NCI-H524 (cell line): ENCODE measurements at places on chromosomes 1 and 21.

DNA sequence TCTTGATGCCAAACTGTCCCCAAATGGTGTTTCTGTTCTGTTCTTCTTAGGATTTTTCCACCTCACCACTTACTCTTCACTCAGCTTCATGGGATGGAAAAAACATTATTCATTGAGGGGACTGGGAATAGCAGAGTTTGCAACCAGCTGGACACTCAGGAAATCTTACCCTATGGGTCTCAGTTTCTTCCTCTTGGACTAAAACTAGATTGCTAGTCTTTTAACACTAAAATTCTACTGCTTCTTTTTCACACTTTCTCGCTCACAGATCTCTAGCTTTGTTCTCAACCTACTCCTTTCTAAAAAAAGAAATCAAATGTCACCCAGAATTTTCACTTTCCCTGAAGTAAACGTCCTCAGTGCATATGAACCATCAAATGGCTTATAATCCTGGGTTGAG is 4.8 kb downstream of the KMO start:
- no peak for DNase-seq

- DNase-seq: no peak
Observed at GRCh38 chr1:46804027-46804889, 5.4 kb downstream of the CYP4B1 start.

DNA sequence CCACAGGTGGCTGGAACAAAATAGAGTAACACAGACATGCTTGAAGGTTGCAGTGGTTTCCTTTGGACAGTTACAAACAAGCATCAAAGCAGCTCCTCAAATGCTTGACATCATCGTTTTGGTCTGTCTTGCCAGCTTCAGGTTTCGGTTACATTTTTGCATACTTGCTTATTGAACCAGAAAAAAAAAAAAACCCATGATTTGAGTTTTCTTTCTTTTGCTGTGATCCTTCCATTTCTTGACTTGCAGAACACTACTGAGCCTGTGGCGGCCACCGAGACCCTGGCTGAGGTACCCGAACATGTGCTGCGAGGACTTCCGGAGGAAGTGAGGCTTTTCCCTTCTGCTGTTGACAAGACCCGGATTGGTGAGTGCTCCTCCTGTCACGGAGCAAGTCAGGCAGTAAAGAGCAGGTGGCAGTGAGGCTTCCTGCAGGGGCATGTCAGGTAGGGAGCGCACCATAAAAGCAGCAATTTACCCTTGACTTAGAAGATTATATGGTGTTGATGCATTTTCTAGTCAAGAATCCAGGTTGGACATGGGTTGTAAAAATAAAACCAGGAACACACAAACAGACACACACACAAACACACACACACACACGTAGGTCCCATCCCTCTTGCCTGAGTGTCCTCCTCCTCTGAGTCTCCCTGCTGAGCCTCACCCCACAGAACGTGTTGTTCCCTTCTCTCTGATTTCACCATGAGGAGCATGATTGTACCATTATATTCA is 30.9 kb downstream of the PRDM2 start:
- DNase-seq: no peak

- no peak for DNase-seq
Observed at GRCh38 chr1:70465911-70466310, 54.8 kb downstream of the CTH start.

- DNase-seq: no peak
Observed at GRCh38 chr1:177023249-177023648, 141.3 kb downstream of the ASTN1 start.

DNA sequence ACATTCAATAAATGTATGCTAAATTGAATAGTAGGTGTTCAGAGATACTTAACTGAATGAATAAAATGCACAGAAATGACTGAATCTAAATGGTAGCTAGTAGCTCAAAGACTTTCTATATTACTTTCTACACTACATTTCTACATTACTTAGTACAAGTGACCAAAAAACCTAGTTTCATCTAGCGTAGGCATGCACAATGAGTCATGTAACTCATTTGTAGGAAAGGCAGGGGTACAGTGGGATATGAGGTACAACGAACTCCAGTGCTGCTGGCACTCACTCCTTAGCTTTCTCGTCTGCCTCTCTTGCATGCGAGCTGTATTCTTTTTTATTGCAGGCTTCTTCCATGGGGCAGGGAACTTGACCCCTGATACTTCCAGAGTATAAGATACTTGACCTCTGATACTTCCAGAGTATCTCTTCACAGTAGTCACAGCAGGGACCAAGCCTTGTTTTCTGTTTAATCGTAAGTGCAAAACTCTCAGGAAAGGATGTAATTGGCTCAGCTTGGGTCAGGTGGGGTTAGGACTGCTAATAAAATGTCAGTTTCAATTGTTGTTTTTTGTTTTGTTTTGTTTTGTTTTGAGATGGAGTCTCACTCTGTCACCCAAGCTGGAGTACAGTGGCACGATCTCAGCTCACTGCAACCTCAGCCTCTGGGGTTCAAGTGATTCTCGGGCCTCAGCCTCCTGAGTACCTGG is 4.9 kb upstream of the ATP2B4 start:
- DNase-seq: no peak

GRCh38 chr1:29689372-29690030 is 453.2 kb downstream of the PTPRU start:
- DNase-seq: no peak

GRCh38 chr1:197355248-197355995 is 87.4 kb downstream of the CRB1 start:
- DNase-seq: no peak

DNA sequence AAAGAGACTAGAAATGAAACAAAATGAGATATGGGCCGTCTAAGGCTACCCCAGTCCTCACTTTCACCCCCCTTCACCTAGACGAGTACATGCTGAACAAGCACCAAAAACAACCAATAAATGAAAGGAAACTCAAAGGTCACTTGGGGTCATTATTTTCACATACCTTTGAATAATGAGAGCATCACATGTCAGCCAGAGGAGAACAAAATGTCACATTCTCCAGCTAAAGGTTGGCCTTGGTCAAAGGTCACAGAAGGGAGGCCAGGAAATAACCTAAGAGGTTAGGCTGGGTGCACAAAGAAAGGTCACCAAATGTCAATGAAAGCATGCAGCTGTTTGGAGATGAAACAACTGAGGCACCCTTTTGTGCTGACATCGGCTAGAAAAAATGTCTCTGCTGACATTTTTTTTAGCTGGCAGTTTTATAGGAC is 288.7 kb upstream of the USP25 start:
- no peak for DNase-seq

GRCh38 chr1:203563291-203563690 is 63.3 kb upstream of the ATP2B4 start:
- no peak for DNase-seq

DNA sequence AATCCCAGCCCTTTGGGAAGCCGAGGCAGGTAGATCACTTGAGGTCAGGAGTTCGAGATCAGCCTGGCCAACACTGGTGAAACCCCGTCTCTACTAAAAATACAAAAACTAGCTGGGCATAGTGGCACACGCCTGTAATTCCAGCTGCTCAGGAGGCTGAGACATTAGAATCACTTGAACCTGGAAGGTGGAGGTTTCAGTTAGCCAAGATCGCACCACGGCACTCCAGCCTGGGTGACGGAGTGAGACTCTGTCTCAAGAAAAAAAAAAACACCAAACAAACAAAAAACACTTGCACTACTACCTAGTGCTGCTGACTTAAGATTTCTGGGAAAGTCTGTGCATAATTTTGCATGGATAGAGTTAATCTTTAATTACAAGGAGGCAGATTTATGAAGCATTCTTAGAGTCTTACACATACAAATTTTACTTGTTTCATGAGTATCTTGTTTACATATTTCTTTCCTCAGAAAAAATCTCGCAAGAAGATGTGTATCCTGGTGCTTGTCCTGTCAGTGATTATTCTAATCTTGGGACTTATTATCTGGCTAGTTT is 8.7 kb upstream of the PPP1R8 start:
- no peak for DNase-seq

GRCh38 chr1:34843392-34844251 is 15.9 kb downstream of the SMIM12 start:
- no peak for DNase-seq

DNA sequence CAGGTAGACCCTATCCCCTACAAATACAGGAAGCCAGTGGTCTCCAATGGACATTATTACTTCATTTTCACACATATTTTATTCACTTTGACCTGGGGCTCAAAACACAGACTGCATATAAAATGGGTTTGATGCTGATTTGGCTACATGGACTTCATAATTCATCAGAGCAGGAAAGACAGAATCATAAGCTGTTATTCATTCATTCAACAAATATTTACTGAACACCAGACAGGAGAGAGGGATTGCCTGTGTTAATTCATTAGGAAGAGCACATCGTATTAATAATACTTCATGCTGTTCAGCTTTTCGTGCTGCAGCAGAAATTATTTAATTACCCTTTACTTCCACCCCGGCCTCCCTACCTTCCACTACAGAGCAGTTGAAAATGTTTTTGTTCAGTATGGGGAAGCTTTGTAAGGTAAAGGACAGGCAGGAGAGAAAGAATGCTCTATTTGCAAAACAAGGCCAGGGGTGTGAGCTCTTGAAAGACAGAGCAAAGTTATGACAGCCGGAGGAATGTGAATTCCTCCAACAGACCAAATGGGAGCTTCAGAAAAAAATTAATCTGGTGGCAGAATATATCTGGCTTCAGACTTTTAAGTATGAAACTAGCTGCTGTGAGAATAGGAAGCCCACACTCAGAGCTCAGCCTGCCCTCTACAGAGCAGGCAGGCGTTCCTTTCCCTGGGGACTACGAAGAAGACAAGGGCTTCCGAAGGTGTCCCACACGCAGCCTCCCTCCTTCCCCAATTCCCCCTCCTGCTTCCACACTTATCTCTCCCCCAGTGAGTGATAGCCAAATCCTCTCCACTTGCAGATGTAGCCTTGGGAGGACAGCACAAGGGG is 58.0 kb downstream of the MDM4 start:
- DNase-seq: peak; percentile 97

GRCh38 chr1:223189903-223190724 is 47.1 kb upstream of the TLR5 start:
- no peak for DNase-seq

- DNase-seq: peak; percentile 81
Observed at GRCh38 chr1:57341721-57342120, 82.1 kb downstream of the DAB1 start.

- no peak for DNase-seq
Observed at GRCh38 chr1:178241057-178241456, 147.2 kb downstream of the RASAL2 start.

DNA sequence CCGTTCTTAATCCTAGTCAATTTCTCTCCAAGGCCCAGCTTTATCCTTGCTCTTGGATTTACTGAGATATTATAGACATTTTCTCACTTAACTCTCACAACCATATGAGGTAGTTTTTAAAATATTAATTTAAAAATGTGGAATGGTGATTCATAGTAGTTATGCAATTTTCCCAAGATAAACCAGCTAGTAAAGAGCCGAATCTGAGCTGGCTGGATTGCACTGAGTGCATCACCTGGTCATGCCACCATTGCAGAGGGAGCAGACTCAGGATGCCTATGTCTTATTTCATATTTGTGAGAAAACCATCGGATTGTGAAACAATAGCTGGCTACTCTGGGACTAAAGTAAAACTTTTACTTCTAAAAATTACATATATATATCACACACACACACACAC is 494.0 kb downstream of the KCNT2 start:
- DNase-seq: no peak

GRCh38 chr1:16080422-16081150 is 7.1 kb upstream of the FAM131C start:
- DNase-seq: no peak

- DNase-seq: no peak
Observed at GRCh38 chr1:99700020-99700419, 54.1 kb downstream of the PALMD start.

- peak; percentile 44 for DNase-seq
Observed at GRCh38 chr1:9455487-9456234, 83.6 kb upstream of the SLC25A33 start.

DNA sequence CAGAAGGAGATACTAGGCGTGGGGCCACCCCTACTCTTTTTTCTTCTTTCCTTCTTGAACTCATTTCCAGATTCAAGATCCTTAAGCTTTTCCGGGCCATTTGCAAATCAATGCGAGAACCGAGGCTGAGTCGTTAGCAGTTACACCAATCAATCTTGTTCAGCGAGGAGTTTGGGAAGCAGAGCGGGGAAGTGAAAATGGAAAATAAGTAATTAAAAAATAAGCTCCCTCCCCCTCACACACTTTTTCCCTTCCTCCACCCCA is 1.7 kb upstream of the NEGR1 start:
- peak; percentile 65 for DNase-seq

DNA sequence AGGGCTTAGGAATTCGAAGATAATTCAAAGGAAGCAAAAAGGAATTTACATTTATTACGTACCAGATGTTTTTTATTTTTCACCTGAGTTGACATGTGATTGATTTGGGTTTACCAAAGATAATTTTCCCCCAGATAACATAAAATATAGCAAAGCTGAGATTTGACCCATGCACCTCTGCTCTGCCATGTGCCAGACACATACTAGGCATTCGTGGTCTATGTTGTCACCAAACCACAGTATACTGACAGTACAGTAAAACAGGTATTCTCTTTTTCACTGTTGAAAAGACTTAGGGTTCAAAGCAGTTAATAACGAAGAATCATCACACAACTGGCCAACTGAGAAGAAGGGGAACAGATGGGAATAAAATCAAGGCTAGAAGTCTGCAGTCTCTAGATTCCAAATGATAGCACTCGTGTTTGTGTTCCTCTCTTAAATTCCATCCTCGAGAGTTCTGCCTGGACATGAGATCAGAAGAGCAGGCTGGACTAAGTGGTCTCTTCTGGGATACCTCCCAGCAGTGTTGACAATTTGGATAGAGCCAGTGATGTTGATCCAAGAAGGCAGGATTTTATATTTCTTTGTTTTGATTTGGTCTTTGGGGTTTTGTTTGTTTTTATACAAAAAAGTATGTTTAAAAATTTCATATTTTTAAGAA is 85.3 kb upstream of the RAVER2 start:
- DNase-seq: no peak

GRCh38 chr21:36069713-36070583 is at the start of gene CBR1:
CBR1 (plus strand) TSS chr21:36070024; CDS start chr21:36070116, 92 bp downstream.
- DNase-seq: peak; percentile 85

DNA sequence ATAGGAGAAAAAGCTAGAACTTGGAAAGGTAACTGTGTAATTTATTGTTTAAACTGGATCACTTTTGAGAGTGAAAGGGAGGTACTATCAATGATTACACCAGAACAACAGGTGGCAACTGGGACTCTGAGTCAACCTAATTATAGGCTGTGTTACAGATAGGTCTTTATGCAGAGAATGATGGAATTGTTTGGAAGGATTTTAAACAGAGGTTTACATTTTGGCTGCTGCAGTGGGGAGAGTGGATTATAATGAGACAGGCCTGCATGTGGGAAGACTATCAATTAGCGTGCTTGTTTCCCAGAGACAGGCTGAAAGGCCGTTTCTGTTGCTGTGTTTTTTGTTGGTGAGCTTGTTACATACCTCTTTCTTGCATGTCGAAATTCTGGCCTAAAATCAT is 432.9 kb downstream of the PLA2G4A start:
- no peak for DNase-seq
